ENCODE measurements at places on chromosomes 4 and X.
A peak's percentile ranks its signal among the peaks of the same experiment; 100 is the strongest.

DNA sequence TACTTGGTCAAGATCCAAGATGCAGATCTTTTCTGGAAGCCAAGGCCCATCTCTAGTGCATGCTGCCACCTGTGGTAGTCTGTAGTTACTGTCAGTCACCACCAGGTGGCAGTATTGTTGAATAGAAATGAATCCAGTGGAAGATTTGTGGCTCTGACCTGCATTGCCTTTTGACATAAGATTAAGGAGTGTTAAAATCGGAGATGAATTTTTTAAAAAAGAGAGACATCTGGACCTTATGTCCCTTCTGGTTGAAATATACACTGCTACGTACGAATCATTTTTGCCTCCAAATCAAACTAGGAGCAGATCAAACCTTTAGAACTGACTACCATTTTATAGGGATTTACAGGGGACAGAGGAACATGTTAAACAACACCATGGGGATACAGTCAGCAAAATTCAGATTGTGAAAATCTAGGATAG, 46.9 kb upstream of the RHOH start:
- DNase-seq: peak; percentile 41

DNA sequence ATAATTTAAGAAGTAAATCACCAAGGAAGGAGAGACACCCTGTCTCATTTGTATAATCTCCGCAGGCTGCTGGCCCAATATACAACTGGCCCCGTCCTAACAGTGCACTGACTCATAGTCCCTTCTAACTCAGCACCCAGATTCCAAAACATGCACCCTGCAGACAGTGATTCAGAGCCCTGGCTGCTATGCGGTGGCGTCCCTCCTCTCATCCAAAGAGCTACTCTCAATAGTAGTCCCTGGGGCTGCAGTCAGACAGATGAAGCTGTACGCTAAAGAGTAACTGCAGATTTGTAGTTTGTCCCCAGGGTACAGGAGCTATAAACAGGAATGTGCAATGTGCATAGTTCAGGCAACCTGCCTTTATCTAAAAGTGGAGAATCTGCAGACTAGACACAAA, 23.0 kb downstream of the GABRA3 start:
- no peak for DNase-seq

DNA sequence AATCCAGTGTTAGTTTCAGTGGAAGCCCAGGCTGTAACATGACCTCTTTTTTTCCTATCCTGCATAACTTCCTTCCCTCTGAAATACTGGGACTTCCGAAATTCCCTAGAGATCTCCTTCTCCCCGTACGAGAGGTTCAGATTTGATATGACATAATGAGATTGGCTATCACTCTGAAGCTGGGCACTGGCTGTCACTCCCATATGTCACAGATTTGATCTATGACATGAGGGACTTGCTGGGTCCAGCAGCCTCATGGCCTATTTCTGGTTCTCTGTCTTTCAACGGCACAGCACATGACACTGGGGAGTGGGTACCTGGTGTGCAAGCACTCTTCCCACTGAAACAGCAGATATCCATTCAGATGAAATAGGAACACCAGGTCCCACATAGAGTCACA, 36.7 kb downstream of the PF4 start:
- no peak for DNase-seq

- no peak for DNase-seq
Measured at GRCh38 chr4:157143369-157143768, 67.4 kb downstream of the GLRB start.

Measured in NCI-H2227 treated with DMSO at 0.1 percent for 48 hours (cell line).